ENCODE measurements at places on chromosomes 4 and X.

GRCh38 chrX:50117476-50117875 lies 83.3 kb downstream of the AKAP4 start:
- DNase-seq: no peak

DNA sequence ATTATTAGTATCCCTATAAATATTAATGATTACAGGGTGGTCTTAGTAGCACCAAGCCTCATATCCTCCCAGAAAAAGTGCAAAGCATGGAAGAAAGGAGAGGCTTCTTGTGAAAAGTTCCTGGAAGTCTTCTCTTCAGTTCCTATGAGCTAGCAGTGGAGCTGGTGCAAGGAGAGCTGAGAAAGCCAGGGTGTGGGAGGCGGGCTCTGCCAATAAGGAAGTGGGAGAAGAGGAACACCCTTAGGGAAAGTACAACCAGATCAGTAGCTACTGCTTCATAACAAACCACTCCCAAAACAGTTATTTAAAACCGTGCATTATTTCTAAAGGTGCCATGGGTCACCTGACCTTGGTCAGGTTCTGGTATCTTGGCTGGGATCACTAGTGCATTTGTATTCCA lies 72.4 kb downstream of the MAP9 start:
- DNase-seq: no peak

DNA sequence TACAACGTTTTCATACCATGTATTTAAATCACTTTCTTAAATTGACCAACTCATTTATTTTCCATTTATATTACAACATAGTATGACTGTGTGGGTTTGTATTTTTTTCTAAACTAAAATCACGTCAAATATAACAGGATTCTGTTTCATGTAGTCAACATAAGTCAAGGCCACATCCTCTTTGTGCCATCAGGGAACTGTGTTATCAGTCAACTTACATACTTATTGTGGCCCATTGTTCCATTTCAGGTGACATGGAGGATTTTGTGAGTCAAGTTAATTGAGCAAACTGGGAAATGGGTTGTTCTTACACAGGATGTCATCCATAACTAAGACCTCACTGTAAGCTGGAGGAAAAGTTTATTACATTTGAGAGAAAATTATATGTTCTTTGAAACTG lies 35.9 kb downstream of the STK26 start:
- DNase-seq: no peak

GRCh38 chrX:101462892-101463291 lies 22.4 kb upstream of the ARMCX4 start:
- no peak for DNase-seq

DNA sequence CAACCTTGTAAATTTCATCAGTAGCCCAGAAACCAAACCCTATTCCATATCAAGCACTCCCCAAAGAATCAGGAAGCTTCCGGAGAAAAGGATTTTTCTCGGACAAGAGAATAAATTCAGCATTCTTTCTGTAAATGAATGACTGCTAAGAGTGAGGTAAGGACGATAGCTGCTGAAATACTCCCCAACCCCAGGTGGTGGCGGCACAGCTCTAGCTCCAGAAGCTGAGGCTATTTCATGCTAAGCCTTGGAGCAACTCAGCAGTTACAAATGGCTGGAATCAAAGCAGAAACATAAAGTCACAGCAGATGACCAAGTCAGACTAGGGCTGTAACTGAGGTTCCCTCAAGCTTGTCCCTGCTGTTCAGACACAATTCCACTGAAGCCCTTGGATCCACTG lies 13.9 kb upstream of the PCDH19 start:
- no peak for DNase-seq

DNA sequence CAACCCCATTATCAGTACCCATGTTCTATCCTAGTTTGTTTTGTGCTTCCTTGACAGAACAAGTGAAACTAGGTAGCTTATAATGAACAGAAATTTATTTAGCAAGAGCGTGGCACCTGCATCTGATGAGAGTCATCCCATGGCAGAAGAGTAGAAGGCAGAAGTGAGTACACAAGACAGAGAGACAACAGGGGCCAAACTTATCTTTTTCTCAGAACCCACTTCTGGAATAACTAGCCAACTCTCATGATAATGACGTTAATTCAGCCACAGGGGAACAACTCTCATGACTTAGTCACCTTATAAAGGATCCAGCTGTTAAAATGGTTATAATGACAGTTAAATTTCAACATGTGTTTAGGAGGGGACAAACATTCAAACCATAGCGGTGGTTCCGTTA lies 644.9 kb downstream of the TECRL start:
- DNase-seq: no peak

GRCh38 chrX:102720237-102721168 lies at the start of gene GPRASP3:
Gene GPRASP3, plus strand, starts transcription at chrX:102720743. Its CDS starts 28,253 bp downstream, at chrX:102748996.
- DNase-seq: peak; percentile 61

DNA sequence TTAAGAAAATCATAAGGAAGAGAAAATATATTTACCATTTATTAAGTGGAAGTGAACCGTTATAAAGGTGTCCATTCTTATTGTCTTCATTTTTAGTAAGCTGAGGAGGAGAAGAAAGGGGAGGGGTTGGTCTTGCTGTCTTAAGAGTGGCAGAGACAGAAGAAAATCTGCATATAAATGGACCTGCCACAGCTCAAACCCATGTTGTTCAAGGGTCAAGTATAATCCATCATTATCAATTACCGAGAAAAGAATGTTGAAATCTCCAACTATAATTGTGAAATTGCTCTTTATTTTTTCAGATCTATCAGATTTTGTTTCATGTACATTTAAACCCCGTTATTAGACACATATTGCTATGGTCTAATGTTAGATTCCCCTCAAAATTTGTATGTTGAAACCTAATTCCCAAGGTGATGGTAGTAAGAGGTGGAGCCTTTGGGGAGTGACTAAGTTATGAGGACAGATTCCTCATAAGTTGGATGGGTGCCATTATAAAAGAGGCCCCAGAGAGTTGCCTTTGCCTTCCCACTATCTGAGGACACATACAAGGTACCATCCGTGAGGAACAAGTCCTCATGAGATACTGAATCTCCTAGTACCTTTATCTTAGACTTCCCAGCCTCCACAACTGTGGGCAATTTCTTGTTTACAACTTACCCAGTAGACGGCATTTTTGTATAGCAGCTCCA lies 58.5 kb upstream of the SMAD1 start:
- no peak for DNase-seq

All from stimulated activated naive CD4-positive, alpha-beta T cell treated with Interleukin-2 at 50 U/mL for 16 hours (primary cell).